Stimulated activated CD4-positive, alpha-beta T cell treated with anti-CD3 and anti-CD28 coated beads, Interleukin-15, amount 100 ng/mL, for 1 hour (primary cell): ENCODE measurements at places on chromosomes 1 and 21.

DNA sequence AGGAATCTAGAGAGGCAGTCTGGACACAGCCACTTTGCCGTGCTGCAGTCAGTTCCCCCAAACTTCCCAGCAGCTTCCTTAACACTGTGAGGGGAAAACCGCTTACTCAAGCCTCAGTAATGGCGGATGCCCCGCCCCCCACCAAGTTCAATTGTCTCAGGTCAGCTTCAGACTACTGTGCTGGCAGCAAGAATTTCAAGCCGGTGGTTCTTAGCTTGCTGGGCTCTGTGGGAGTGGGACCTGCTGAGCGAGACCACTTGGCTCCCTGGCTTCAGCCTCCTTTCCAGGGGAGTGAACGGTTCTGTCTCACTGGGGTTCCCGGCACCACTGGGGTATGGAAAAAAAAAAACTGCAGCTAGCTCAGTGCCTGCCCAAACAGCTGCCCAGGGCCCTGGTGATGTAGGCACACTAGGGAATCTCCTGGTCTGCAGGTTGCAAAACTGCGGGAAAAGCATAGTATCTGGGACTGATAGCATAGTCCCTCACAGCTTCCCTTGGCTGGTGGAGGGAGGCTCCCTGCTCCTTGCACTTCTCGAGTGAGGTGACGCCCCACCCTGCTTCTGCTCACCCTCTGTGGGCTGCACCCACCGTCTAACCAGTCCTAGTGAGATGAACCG is 23.7 kb upstream of the HFM1 start:
- no peak for DNase-seq

DNA sequence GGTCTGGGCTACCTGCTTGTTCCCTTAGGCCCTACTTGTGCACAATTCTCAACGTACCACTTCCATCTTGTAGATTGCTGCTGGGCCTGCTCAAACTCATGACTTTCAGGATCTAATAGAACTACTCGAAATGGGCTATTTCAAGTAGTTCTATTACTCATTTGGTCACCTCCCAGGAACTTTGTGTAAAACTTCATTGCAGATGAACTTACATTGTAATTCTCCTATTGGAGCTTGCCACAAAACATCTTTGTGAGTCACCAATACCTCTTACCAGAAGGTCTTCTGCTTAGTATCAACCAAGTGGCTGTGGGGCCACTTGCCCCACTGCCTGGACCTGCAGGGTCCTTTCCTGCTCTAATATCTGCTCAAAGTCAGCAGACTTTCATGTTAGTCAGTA is 10.7 kb upstream of the MYOCOS start:
- no peak for DNase-seq

- no peak for DNase-seq
Observed at GRCh38 chr21:26758083-26758880, 86.9 kb downstream of the ADAMTS1 start.

DNA sequence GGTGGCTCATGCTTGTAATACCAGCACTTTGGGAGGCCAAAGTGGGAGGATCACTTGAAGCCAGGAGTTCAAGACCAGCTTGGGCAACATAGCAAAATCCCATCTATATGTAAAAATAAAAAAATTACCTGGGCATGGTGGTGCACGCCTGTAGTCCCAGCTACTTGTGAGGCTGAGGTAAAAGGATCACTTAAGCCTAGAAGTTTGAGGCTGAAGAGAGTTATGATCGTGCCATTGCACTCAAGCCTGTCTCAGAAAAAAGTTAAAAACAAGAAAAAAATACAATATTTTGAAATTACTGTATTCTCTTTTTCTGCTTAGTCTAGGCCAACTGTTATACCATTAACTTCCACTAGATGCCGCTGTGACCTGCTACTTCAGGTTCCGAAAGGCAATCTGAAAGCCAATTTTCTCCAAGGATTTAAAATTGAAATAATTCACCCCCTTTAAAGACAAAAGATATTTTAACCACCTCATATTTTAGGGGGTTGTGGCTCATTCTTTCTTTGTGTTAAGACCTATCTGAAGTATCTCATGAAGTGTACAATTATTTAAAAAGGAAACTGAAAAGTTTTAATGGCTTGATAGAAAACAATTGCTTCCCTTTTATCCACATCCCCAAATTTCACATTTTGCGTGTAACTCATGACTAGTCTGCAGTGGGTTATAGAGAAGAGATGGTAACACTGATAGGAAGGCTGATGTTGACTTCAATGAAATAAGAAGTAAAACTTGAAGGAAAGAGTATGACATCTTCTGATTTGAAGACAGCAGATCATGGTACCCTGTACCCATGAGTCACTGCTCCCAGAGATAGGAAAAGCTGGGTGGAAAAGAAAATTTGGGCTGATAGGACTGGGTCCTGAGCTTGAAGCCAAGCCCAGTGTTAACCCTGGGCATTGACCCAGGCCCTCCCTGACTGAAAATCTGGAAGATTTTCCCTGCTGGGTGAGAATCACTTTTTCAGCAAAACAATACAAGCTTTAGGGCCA is 24.4 kb upstream of the CLDN14 start:
- DNase-seq: no peak

DNA sequence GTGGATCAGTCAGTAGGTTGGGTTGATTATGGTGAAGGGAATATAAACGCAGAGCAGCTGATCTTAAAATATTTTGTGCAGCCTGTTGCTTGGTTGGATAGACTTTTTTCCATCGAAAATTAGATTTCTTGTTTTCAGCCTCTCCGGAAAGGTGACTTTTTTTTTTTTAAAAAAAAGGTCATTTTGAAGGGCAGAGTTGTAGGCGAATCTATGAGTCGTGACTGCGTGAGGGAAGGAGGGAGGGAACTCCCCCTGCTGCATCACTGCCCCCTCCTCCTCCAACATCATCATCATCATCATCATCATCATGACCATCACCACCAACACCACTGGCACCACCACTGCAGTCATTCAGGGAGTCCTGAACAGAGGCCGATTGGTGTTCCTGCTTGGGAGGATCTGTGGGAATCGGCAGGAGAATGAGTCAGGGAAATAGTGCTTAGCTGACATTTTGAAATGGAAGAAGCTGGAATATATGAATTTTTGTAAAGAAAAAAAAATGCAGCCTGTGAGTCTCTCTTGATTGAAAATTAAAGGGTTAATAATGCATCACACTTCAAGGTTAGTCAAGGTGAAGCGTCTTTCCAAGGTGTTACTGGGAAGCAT is 1.2 kb downstream of the ATP1B1 start:
- DNase-seq: no peak

DNA sequence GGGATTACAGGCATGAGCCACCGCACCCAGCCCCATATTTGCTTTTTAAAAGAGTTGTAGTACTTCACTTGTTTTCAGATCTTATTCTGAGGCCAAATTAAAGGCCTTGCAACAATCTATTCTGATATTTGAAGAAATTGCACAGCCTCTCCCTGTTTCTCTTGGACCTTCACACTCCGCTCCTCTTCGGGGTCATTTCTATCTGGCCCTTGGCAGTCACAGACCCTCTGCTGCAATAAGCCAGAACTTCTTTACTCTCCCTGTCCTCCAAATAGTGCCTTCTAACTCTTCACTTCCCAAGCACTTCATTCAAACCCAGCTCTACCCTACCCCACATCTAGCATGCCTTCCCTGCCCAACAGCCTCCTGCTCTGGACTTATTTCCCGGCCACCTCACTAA is 110.7 kb downstream of the LAMC2 start:
- no peak for DNase-seq

DNA sequence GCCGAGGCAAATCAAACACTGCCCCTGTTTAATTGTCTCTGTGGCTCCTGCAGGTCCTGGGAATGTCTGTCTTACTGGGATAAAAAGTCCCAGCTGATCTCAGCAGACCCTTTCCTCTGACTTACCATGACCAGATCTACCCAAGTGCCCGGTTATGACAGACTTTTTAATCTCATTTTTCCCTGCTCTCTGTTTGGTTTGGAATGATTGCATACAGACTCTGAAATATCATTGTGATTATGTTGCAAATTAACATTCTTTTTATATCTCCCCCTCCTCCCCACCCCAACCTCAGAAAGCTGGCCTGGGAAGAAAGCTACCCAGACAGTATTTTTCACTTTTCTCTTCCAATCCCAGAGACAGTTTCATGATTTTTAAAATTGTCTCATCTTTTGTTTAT is 16.3 kb downstream of the RAB7B start:
- no peak for DNase-seq

- DNase-seq: no peak
Observed at GRCh38 chr1:200242110-200243041, 167.5 kb downstream of the ZNF281 start.

DNA sequence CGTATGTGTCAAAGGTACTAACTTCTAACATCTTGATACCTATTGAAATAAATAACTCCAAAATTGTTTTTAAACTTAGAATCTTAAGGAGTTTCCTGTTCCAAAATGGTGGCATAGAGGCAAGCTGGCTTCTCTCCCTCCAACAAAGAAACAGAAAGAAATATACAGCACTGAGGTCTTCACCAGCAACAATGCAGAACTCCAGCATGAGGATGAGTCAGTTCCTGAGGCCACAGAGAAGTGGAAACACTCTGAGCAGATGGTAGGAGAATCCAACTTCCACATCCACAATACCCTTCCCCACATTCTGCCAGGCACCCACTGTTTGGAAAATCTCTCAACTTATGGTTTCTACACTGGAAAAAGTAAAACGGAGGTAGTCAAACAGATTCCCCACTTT is 12.2 kb upstream of the PPIH start:
- DNase-seq: no peak

DNA sequence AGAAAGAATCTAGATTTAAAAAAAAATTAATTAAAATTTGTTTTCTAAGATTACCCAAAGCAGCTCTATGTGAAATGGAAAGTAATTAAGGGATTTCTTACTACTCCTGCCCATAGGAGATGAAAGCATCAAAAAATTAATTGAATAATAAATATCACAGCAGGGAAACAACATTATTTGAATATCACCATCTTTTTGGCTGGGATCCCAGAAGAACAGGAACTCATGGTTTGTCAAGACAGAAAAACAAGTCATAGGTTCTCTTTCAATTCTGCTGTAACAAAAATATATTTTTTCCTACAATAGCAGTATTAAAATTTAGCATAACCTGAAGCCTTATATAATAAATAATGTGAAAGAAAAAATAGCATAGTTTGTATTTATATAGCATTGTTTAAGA is 1713.4 kb downstream of the NCAM2 start:
- no peak for DNase-seq

DNA sequence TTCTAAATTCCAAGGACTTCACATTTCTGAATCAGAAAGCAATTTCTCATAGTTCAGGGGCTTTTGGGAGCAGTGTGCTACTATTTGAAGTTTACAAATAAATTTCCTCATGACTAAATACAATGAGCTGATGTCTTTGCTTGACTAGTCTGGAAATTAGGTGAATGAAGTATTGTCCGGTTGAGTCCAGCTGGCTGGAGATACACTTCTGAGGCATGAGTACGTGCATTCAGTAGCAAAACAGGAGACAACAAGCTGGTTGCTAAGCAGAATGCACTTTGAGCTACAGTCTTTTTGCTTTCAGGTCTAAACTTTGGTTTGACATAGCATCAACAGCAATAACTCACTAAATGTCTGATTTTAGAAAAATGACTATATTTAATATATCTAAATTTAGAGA is 27.1 kb downstream of the ZNHIT6 start:
- DNase-seq: no peak

- DNase-seq: no peak
Observed at GRCh38 chr1:245475961-245476516, 321.3 kb downstream of the KIF26B start.

DNA sequence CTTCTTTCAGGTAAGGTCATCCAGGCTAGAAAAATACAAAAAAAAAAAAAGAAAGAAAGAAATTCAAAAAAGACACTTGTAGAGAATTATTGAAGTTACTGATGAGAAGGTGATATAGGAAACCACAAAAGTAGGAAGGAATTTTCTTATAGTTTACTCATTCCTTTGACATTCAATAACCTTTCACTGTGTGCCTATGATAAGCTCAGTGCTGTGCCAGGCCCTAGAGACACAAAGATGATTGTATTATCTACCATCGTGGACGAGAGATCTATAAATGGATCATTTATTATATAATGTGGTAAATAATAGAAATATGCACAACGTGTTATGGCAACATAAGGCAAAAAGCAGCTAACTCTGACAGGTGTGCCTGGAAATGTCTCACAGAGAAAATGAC is 109.6 kb upstream of the NGF start:
- no peak for DNase-seq

DNA sequence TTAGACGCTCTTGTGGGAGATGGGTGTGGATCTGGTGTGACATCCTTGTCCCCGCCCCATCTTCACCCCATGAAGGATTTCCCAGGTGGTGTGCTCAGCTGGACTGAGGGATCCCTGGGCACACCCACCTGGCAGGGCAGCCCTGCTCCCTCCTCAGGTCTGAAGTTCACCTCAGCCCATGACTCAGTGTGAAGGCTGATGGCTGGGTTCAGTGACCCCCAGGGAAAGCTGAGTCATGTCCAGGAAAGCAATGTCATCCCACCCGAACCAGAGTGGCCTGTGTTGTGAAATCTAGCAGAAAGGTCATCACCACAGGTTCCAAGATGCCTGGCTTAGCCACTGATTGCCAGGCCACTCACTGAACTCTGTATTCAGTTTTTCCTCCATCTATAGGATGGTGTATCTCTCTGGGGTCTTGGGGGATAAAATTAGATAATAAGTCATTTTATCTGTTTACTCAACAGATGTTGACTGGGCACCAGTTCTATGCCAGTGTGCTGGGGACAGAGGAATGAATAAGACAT is 97.7 kb upstream of the JUN start:
- no peak for DNase-seq

DNA sequence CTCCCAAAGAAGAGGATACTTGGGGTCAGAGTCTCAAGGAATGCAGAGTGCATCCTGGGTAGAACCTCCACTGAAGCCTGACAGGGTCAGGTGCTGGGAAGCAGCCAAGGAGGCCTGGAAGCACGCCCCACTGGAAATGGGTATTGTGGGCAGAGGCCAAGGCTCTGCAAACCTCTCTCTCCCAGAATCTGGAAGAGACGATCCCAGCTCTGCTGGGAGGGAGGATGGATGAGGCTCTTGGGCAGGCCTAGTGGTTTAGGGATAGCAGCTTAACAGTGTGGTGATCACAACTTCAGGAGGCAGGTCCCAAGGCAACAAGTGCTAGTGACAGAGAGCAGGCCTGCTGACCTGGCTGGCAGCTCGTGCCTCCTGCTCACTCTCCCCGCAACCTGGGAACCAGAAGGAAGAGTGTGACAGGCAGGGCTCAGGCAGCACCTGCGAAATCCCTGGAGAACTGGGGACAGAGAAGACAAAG is 641.0 kb downstream of the PLPP3 start:
- no peak for DNase-seq

- DNase-seq: no peak
Observed at GRCh38 chr1:220342853-220343252, 70.6 kb upstream of the RAB3GAP2 start.

DNA sequence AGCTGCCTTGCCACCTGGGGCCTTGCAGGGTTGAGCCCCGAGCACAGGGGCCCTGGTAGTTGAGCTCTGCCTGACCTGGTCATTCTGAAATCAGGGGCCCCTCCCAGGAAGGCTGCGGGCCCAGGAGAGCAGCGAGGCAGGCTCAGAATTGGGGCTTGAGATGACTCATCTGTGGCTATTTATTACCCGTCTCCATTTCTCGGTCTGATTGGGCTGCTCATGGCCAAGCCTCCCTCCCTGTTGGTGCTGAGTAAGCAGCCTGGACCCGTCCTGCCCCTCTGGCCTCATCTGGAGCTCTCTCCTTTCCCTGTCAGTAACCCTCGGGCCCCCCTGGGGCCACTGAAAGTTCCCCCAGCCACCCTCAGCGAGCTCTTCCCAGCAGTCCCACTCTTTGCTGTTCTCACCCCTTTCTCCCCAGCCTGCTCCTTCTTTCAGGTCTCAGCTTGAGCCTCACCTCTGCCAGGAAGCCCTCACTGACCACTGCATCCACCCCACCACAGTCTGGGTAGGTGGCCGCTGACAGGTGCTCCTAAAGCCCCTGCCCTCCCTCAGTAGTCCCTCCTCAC is 11.0 kb upstream of the TNFRSF8 start:
- DNase-seq: no peak
